ENCODE measurements at places on chromosomes 16 and 17.

- DNase-seq, result no peak
These were observed 199.8 kb upstream of the WSCD1 start for GRCh38 chr17:5870231-5870953.

- DNase-seq, result no peak
These were observed 15.6 kb downstream of the QPRT start for GRCh38 chr16:29694384-29695195.

DNA sequence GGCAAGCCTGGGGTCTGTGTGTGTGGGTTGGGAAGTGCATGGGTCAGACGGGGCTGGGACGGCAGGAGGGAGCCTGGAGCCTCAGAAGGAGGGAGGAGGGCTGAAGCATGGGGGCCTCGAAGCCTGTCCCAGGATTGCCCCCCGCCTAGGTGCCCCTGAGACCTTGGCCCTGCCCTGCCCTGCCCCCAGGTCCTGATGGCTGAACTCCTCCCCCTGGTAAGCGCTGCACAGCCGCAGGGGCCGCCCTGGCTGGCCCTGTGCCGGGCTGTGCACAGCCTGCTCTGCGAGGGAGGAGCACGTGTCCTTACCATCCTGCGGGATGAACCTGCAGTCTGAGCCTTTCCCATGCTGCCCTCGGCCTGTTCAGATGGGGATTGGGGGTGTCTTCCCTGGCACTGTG, 4.4 kb downstream of the TEDC2 start:
- no peak for DNase-seq

GRCh38 chr17:37197336-37197735, 178.4 kb upstream of the C17orf78 start:
- no peak for DNase-seq

DNA sequence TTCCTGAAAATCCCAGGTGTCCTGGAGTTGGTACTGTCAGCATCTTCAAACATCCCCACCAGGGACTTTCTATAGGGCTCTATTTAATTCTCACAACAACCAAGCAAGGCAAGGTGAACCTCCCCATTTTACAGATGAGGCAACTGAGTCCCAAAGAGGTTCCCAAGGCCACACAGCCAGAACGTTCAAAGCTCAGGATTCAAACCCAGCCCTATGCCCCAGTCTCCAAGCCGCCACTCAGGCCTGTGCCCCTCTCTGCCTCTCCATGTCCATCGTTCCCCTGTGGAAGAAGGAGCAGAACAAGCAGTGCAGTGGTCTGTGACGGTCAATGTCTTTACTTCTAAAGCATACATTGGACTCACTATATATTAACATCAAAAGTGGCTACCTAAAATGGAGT, 6.1 kb downstream of the ZNF319 start:
- DNase-seq, result no peak

DNA sequence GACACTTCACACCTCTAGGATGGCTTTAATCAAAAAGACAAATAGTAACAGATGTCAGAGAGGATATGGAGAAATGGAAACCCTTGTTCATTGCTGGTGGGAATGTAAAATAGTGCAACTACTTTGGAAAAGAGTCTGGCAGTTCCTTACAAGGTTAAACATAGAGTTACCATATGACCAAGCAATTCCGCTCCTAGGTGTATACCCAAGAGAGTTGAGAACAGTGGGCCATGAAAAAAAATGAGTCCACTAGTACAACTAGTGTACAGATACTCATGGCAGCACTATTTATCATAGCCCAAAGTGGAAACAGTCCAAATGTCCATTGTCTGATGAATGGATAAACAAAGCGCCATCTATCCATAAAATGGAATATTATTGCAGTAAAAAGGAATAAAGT, 39.1 kb downstream of the OR1D5 start:
- no peak for DNase-seq

DNA sequence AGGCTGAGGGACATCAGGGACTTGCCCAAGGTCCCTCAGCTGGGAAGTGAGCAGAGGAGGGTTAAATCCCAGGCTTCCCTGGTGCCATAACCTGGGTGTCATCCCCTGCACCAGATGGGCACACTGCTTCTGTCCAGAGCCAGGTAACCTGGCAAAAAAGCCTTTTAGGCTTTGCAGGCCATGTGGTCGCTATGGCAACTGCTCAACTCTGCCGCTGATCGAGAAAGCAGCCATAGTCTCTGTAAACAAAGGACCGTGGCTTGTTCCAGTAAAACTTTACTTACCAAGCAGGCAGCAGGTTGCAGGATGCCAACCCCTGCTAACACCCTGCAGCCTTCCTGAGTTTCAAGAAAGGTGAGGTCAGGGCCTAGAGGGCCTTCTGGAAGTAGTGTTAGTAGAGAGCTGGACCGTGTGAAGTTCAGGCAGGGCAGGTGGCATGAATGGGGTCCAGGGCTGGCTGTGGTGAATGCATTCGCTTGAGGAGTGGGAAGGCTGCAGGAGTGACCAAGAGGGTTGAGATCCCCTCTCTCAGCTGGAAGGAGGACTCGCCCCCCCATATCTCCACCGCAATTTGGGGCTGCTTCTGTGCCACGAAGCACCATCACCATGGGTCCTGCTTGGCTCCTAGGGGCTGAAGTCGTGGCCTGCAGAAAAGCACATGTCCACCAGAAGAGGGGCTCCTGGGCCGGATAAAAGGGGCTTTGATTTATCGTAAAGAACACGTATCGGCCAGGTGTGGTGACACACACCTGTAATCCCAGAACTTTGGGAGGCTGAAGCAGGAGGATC, 91.3 kb downstream of the SOCS1 start:
- DNase-seq, result no peak

- DNase-seq, result no peak
These were observed 45.0 kb downstream of the SCNN1G start for GRCh38 chr16:23227529-23227928.
